Aorta (tissue), 5 donors: ENCODE measurements at places on chromosomes 11 and 22.
A peak's percentile ranks its signal among the peaks of the same experiment; 100 is the strongest.

DNA sequence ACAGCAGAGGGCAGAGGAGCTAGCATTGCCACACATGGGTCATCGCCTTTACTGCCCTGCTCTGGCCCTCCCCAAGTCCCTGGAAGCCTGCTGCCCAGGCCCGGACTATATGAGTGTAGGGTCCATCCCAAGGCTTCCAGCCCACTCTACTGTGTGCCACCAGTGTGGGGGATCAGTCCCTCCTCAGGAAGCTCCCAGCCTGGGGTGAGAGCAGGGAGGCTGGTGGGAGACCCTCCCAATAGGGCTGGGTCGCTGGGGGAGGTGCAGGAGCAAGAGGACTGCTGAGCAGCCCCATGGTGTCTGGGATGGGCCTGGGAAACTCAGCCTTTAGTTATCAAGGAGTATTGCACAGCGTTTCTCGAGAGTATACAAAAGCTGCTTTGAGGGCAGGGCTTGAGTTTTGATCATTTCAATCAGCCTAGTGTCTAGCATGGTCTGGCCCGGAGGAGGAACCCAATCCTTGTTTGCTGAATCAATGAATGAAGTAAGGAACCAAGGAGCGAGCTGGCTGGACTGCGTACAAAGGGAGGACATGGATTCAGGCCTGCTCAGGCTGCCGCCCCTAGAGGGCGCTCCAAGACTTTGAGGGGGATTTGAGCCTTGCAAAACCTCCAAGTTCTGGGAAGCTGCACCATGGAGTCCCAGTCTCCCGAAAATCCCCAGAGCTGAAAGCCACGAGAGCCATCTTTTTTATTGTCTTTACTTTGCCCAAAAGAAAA is 89.0 kb upstream of the PARVA start:
- peak; percentile 89 for DNase-seq

DNA sequence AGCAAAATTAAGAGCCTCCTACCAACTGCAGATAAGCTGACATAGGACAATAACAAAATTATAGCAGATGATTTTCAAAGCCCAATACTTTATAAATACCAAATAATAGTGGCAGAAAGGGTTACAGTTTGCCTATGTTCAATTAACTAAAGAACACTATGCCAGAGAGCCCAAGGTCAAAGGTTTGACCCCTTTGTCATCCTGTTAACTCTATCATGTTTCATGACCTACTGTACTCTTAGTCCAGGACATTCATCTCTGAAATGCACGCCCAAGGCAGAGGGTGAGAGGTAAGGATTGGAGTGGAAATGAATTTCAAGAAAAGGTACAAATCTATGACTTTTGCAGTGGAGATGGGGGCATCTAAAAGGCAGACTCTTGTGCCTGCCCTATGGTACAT is 70.6 kb downstream of the DDIAS start:
- DNase-seq: no peak

DNA sequence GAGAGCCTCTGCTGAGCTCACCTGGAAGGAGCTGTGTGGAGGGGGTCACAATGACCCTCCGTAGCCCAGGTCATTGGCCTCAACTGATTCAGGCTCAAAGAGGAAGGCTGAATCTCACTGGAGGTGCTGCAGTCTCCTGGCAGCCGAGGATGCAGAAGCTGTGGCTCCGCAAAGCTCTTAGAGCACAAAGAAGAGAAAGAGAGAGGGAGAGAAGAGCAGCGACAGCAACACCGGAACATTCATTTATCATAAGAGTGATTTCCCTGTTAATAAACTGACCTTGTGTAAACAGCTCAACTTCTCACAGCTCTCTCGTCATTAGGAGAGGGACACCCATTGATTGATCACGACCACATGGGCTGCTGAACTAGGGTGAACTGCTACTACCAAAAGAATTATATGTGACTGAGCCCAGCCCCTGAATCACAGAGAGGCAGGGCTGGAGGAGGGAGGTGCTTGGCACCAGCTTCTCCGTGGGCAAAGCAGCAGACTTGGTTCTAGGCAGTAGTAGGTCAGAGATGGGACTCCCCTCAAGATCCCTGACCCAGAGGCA is 281.7 kb downstream of the NXPE2 start:
- DNase-seq: no peak

DNA sequence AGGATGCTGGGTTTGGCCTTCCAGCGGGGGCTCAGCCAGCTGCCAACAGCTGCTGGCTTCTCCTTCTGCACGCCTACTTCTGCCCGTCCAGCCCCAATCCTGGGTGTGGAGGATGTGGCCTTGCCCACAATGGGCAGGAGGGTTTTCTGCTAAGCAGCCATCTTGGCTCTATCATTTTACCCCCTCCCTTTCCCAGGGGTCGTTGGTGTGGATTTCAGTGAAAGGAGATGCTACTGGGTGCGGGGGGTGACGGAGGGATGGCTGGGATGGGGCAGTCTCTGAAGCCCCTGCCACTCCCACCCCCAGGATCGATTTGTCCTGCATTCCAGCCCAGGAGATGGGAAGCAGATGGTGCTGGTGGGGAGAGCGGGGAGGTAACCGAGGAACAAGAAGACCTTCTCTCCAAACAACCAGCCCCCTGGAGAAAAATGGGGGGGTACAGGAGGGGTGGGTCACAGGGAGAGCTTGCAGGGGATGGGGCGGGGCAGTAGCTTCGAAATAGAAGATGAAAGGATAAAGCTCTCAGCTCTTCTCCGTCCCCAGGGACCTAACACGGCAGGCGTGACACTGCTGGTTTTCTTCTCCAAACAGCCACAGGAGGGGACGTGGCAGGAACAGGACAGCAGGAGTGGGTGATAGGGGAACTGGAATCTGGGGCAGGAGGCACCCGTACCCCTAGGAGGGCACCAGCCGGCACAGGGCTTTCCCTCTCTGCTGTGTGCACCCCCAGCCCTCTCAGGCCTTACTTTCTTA is 68.9 kb downstream of the NECTIN1 start:
- peak; percentile 21 for DNase-seq

GRCh38 chr11:117877120-117877784 is 794 bp upstream of the FXYD6 start:
- DNase-seq: no peak

DNA sequence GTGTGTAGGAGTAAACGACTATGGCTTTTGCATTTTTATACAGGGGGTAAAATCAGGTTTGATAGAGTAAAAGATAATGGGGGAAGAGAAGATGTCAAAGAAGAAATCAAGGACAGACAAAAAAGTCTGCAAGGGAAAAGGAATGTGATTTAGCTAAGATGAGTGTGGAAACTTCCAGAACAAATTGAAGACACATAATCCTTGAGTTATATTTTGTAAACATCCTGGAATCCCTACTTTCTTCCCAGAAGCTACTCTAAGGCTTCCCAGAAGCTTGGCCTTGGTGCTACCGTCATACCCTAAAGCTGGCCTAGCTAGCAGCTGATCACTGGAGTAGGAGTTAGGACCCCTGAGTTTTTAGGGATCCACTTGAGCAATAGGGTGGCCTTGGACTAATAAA is 82.4 kb downstream of the BLID start:
- no peak for DNase-seq

- DNase-seq: no peak
Measured at GRCh38 chr22:31497148-31497938, 1.0 kb downstream of the SFI1 start.

GRCh38 chr11:131693756-131694155 is 323.3 kb downstream of the NTM start:
- no peak for DNase-seq

GRCh38 chr11:111736181-111736590 is 30.0 kb downstream of the PPP2R1B start:
- no peak for DNase-seq
